ENCODE measurements at places on chromosomes 3 and 15. TPM values are rescaled to one million over a fixed set of nuclear protein-coding genes. Genes with fewer than 3 reads are reported as not detected.
A peak's percentile ranks its signal among the peaks of the same experiment; 100 is the strongest.

- no peak for DNase-seq
Observed at GRCh38 chr3:174863488-174863887, 4.4 kb downstream of the NAALADL2 start.

DNA sequence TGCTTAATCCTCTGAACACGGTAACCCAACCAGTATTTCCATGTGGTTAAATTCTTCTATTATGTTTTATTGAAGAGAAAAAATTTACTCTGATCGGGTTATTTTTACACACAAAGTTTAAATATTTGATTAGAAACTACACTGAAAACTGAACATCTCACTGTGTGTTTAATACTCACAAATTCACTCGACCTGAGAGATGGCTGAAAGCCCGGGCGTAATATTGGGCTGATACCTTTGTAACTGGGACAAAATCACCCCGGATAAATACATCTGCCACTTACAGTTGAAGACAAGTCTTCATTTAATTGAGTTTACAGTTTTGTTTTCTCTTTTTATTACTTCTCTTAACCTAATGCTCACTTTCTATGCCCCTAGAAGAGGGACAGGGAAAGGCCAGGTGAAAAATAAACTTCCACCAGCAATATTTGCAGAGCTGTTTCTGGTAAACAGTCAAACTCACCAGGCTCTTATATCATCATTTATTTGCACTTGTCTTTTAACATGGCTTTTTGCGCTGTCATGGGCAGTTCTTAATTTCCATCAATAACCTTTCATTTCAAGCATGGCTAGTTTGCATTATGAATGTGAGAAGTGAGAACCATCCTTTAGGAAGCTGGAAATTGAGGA, 145.6 kb upstream of the TMCO5A start:
- DNase-seq = no peak

GRCh38 chr3:22364851-22365250, 613.8 kb upstream of the ZNF385D start:
- no peak for DNase-seq

GRCh38 chr3:57078635-57079473, 18.4 kb downstream of the SPATA12 start:
- peak; percentile 25 for DNase-seq

- no peak for DNase-seq
Observed at GRCh38 chr15:94494732-94495131, 263.4 kb downstream of the MCTP2 start.

DNA sequence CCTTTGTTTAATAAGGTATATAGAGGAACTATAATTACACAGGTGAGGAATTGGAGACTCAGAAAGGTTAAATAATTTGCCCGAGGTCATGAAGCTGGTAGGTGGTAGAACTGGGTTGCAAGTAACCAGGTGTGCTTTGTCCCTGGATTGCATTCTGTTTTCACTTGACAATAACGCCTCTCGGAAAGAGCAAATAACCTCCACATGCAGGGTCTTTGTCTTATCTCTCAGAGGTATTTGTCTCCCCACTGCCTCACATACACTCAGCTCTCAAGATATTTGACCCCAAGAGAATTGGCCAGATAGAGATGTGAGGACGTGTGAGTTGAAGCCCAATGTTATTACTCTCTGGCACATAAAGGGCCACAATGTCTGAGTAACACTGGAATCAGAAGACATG, 320.9 kb upstream of the ONECUT1 start:
- no peak for DNase-seq

DNA sequence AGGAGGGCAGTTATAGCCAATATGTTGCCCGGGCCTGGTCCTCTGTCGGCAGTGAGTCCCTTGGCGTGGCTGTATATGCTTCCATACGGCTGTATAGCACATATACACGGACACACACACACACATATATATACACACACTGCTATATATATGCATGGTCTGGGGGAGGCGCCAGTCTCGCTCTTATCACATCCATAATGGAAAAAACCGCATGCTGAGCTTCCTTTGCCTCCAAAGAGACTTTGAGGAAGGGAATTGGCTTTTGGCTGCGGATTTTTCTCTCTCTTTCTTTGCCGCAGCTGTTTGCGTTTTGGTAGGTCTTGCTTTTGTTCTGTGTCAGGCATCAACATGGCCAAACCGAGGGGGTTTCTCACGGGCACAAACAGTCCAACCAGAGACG, 11.3 kb upstream of the TMEM115 start:
- peak; percentile 62 for DNase-seq

GRCh38 chr15:80606511-80607071, 88.5 kb upstream of the ABHD17C start:
- no peak for DNase-seq

GRCh38 chr3:142941373-142942123, 21.9 kb downstream of the PAQR9 start:
- no peak for DNase-seq

- no peak for DNase-seq
Observed at GRCh38 chr3:37441689-37442088, 267.3 kb upstream of the LRRFIP2 start.

DNA sequence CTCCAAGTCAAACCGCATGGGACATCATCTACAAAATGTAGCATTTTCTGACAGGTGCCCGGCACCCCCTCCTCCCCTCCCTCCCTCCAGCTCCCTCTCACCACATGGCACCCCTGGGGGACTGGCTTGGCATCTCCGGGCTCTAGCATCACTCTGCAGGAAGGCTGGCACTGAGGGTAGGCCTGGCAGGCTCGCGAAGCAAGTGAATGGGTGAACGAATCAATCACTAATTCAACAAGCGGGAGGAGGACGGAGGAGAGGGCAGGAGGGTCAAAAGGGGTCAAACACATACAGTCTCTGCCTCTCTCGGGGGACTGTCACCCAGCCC, 155.7 kb downstream of the NUP210 start:
- no peak for DNase-seq

DNA sequence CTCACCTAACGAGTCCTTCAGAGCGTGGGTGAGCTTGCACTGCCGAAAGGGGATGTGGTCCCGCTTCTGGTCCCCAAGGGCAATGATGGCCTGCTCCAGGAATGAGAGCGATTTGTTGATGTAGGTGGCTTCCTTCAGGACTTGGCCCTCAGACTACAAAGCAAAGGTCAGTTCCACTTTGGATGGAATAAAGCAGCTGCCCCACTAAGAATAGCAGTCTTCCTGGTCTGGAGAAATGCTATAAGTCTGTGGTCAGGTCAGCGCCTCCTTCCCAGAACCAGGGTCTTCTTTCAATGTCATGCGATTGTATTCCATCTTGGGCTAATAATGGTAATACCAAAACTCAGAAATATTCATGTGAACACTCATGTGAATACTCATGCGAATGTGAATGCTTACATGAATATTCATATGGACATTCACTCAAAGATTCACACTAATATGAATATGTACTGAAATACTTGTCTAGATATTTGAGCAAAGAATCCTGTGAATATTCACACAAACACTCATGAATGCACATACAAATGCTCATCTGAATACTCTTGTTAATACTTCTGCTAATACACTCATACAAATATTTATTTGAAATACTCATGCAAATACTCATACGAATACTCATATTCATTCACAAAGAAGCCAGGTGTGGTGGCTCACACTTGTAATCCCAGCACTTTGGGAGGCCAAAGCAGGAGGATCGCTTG, 16.7 kb downstream of the KIF9 start:
- no peak for DNase-seq

DNA sequence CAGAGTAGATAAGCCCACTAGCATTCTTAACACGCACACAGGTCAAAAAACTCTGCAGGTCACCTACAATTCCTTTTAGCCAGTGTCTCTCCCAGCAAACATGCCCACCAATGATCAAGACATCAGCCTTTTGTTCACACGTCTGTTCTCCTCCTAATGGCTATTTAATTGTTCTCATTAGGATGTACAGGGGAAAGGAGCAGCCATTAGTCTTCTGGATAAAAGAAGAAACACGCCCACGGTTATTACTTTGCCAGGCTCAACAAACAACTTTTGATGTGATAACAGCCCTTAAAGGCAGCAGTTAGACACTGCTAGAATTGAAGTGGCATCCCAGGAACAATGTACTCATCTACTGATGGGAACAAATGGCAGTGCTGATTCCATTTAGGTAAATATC, 108.8 kb downstream of the NTRK3 start:
- DNase-seq = no peak

DNA sequence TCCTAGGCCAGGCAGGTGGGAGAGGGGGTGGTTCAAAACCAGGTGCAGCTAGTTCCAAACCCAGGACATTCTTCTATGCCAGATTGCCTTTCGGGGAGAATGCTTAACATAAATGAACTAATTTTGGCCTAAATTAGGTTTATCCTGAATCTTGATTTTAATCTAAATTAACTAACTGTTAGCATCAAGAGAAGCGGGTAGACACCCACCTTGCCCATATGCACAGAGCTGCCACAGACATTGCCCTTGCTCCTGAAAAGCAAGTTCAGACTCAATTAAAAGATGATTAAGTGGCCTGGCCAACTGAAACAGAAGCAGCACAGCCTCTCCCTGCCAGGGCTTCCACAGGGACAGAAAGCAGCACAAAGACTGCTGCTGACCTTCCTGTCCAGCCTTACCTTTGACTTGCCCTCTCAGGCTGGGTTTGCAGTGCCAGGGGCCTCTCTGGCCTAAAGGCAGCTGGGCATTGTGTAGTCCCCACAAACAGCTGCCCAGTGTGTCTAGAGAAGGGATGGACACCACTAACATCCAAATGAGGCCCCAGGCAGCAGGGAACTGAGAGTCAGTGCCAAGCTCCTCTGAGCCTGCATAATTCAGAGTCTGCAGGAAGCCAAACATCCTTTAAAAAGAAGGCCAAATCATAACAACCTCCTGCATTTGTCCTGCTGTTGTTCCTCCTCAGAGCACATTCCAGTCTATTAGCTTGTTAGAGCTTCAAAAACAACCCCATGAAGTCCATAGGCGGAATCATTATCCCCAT, 15.4 kb upstream of the OXTR start:
- no peak for DNase-seq

GRCh38 chr15:27935328-27935727, 163.8 kb downstream of the OCA2 start:
- DNase-seq = no peak

DNA sequence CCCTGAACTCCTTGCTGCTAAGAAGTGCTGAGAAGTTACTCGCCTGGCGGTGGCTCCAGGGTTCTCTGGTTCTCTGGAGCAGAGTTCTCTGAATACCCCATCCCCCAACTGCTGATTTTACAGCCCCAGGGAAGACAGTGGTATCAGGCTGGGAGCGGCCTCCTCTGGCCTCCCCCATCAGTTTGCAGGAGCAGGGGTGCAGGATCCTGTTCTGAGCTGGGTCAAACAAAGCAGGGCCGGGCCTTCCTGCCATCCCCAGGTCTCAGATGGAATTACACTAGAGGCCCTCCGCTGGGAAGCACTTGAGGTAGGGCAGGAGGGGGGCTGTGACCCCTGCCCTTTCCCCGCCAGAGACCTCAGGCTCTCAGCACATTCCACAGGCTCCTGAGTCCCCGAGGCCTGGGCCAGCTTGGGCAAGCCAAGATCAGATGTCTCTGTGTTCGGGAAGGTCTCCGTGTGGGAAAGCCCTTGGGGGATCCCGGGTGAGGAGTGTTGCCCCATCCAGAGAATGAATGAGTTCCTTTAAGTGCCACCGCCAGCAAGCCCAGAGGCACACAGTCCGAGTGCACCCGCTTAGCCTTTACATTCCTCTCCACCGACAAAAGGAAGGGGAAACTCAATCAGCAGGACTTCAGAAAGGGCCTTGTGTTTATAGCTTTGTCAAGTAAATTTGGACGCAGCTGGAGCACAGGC, 149.9 kb downstream of the LRRK1 start:
- DNase-seq = no peak

DNA sequence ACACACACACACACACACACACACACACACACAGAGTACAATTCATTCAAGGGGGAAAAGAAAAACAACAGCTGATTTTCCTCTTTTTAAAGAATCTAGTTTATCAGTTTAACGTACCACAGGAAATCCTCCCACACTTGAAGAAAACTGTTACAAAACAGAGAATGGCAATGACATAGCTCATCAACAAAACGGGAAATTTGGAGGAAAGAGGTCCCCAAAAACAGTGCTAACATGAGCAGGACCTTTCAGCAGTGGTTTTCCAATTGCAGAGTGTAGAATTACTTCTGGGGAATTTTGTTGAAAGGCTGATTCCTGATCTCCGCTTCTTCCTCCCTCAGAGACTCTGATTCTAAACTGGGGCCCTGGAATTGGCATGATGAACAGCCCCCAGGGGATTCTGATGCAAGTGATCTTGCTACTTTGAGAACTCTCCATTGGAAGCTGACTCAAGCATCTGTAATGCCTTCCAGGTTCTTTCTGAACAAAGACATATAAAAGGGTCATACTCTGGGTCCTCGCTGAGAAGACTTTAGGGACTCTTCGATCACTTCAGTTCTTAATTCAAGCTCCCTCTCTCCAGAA, 442.6 kb upstream of the PROK2 start:
- DNase-seq = no peak

GRCh38 chr3:13561967-13562366, 13.0 kb downstream of the FBLN2 start:
- DNase-seq = no peak

DNA sequence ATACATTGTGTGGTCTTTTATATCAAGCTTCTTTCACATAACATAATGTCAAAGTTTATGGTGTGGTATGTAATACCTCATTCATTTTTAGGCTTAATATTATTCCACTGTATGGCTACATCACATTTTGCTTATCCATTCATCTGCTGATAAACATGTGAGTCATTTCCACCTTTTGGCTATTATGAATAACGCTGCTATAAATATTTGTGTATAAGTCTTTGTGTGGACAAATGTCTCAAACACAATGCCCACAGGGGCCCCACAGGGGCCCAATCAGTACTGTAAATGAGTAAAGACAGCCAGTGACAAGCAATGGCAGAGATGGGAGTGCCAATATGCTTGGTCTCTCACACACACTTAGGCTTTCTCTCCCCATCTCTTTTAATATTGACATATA, 54.2 kb downstream of the PIK3R4 start:
- no peak for DNase-seq

- no peak for DNase-seq
Observed at GRCh38 chr15:76195506-76196268, 115.6 kb downstream of the ETFA start.

DNA sequence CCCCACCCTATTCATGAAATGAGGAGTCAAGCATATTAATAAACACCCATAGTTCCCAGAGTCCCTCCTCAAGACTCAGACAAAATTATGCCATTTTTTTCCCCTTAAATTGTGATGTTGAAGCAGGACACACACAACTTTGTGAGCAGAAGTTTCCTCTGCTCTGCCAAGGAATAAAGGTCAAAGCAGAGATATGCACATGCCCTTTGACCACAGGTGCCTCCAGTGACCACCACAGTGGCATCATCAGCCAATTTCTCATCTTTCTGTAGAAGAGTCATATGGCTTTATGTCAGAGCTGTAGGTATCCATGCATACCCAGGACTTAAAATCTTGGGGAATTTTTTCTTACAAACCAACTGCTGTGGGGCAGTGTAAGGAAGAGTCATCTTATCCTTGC, 304.4 kb upstream of the GADL1 start:
- DNase-seq = no peak

DNA sequence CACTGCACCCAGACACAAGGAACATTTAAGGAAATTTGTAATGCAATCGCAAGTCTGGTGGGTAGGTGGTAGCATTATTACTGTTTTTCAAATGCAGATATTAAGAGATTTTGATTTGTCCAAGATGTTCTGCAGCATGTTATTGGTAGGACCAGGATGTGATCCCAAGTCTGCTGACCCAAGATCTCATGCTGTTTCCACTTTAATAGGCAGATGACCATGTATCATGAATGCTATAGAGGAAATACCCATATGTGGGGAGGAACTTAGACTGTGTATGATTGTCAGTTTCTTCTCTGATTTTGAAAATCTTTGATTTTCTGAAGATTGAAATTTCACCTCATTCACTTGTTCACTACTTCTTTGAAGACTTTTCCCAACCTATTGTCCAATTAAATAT, 28.7 kb downstream of the ATP6V1A start:
- DNase-seq = no peak

The HHATL gene
- total RNA-seq = not detected

The CHRNB4 gene
- total RNA-seq = not detected

The SLC22A13 gene
- 1.1 TPM for total RNA-seq

All from A673 (cell line).